ENCODE measurements at places on chromosomes 16 and 17.
A peak's percentile ranks its signal among the peaks of the same experiment; 100 is the strongest.

DNA sequence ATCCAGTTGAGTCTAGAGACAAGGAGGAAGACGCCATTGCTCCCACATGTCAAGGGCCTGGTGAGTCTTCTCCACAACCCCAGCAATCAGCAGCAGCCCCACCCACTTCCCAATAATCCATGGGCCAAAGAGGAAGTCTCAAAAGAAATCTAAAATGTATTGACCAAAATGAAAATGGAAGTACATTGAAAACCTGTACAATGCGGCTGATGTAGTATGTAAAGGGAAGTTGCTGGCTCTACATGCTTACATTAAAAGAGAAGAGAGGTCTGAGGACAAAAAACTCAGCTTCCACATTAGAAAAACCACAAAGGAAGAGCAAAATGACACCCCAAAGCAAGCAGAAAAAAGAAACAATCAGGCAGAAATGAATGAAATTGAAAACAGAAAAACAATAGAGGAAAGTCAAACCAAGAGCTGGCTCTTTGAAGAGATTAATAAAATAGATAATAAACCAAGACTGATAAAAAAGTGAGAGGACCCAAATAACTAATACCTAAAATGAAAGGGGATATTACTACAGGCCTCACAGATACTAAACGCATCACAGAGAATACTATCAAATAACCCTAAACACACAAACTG is 100.6 kb upstream of the METRNL start:
- DNase-seq = no peak

GRCh38 chr16:85187447-85187846 is 75.2 kb upstream of the CIBAR2 start:
- no peak for DNase-seq

- no peak for DNase-seq
Measured at GRCh38 chr17:40452216-40452787, 9.1 kb downstream of the IGFBP4 start.

DNA sequence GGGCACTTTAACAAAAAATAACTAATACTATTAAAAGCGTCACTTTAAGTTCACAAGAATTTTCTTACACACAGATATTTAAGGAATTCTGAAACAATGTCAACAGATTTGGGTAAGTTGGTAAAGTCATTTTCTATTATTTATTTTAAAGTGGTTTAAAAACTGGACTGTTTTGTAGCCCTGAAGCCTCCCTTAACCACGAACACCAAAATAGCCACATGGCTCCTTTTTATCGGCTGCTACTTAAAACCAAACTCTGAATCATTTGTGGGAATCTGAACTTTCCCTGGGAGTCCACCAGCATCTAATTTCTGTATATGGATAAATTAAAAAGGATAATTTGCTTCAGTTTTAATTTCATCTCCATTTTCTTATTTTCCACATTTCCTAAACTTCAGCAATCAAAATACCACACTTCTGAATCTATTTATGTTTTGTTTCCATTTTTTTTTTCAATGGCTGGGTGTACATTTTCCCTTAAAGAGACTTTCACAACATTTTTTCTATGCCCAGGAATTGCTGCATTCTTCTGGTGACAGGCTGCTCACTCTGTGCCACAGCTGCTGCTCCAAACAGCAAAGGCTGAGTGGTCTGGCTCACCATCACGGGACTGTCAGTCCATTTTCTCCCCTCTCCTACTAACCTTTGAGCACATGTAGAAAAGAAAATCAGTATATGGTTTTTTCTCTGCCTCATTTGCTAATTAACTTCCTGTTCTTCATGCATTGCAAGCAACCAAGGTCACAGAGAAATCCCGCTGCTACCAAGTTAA is 255.5 kb upstream of the KCNJ16 start:
- DNase-seq = no peak

- DNase-seq = no peak
Measured at GRCh38 chr17:43051969-43052368, 26.9 kb downstream of the RND2 start.

DNA sequence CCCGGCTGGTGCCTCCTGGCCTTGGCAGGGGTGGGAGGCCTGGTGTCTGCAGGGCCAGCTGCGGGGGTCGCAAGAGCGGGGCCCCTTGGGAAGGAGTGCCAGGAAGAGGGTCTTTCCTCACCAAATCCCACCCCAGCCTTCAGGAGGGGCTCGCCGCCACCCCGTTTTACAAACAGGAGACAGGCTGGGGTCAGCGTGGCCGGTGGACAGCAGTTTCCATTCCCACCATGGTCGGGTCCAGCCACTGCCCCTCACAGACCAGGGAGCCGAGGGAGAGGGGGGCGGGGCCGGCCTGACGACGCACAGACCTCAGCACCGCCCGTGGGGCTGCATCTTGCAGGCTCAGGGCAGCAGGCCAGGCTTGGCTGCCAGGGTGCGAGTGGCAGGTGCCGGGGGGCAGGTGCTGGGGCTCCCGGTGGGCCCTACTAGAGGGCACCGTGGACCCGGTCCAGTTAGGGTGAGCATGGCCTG is 7.6 kb downstream of the CBFA2T3 start:
- no peak for DNase-seq

DNA sequence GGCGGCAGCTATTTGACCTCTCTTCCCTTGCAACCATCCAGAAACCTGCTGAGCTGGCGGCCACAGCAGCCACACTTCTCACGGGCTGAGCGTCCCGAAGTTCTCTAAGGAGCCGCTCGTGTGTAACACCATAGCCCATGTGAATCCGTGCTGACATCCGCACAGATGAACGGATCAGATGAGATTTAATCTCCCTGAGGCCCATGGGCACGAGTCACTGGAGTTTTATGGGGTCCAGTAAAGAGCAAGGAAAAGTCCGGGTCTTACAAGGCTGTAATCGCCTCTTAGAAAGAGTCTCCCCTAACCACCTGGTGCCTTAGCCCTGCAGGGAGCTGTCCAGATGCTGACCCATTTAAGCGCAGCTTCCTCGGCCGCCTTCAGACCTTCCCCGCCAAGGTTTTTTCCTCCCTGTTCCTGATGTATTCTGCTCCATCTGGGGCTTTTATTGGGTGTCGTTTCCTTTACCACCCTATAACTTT is 5.5 kb upstream of the CACNG5 start:
- no peak for DNase-seq

DNA sequence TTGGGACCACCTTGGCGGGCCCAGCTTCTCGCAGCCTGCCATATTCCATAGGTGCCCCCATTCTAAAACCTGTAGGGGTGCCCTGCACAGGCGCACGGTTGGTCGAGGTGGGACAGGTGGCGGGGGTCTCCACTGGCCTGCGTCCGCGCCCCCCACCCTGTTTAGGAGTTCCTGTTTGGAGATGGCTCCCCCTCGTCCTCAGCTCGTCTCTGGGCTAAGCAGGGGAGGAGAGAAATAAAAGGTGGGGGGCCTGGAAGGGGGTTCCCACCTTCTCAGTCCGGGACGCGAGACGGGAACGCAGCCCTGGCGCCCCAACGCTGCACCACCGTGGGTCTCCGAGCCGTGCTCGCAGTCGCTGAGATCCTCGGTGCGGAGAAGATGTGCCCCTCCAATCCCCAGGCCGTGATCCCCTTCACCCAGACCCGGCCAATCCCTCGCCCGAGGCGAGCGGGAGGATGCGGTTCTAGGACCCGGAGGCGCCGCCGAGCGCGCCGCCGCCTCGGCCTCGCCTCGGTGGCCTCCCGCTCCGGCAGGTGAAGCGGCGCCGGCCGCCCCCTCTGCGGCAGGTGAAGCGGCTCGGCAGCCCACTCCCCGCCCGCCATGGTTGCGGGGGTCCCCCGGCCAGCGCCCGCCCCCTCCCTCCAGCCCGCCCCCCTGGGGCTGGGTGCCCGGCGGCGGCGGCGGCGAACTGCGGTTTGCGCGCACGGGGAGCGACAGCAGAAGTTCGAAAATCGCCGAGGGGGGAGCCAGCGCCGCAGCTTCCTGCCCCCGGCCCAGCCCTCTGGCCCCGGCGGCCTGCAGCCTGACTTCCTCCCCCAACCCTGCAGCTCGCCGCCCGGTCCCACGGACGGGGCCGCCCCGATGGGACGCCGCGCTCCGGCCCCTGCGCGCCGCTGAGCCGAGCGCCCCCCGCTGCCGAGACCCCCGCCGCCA is at the start of gene FMNL1:
Gene FMNL1 (plus strand): TSS at position 805 of the 933 bp plus-strand sequence. CDS start 240 bp downstream, outside the sequence.
- peak; percentile 45 for DNase-seq

- no peak for DNase-seq
Measured at GRCh38 chr17:74807441-74807840, 31.3 kb upstream of the NAT9 start.

- DNase-seq = no peak
Measured at GRCh38 chr16:85259115-85259831, 147.0 kb upstream of the CIBAR2 start.

DNA sequence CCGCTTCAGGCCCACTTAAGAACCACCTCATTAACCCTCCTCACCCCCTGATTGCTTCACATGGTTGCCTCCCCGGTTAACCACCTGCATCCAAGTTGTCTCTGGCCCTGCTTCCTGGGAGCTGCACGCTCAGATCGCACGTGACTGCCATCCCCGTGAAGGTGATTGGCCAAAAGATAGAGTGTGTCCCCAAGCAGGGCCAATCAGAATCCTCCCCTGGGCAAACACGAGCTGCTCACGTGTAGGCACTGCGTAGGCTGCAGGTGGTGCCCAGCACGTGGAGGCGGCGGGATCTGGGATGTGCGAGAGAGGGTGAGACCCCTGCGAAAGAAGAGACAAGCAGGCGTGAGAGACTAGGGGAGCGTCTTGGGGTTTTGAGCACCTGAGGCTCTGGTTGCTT is 111.8 kb upstream of the CRHR1 start:
- DNase-seq = no peak

GRCh38 chr16:12489357-12489990 is 314.2 kb downstream of the CPPED1 start:
- DNase-seq = no peak

DNA sequence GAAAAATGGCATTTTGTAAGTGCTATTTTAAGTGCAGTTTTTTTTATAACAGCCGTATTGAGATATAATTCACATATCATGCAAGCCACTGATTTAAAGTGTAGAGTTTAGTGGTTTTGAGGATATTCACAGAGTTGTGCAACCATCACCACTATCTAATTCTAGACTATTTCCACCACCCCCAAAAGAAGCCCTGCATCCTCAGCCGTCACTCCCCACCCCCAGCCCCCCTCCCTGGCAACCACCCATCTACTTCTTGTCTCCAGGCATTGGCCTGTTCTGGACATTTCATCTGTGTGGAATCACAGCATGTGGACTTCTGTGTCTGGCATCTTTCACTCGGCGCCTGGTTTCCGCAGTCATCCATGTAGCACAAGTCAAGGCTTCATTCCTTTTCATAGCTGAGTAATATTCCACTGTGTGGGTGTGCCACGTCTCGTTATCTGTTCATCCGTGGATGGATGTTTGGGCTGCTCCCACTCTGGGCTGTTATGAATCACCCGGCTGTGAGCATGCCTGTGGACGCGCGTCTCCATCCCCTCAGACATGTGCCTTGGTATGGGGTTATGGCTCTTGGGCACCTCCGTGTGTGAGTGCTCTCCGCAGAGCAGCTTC is 138.4 kb upstream of the CIBAR2 start:
- no peak for DNase-seq

DNA sequence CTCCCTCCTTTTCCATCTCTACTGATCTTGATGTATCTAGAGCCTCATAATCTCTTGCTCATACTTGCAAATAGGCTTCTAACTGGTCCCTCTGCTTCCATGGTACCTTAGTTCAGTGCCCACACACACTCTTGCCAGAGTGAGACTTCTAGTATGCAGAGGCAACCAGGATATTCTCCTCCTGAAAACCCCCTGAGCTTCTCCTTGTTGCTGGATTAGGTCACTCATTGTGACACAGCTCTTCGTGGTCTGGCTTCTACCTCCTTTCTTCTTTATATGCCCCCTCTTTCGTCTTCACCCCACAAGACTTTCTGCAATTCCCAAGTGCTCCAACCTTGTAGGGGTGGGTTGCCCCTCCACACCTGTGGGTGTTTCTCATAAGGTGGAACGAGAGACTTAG is 2.5 kb upstream of the FAM20A start:
- DNase-seq = no peak

GRCh38 chr16:83458612-83459011 is 349.2 kb upstream of the HSBP1 start:
- no peak for DNase-seq

- DNase-seq = no peak
Measured at GRCh38 chr16:49332589-49333258, 40.9 kb upstream of the C16orf78 start.

DNA sequence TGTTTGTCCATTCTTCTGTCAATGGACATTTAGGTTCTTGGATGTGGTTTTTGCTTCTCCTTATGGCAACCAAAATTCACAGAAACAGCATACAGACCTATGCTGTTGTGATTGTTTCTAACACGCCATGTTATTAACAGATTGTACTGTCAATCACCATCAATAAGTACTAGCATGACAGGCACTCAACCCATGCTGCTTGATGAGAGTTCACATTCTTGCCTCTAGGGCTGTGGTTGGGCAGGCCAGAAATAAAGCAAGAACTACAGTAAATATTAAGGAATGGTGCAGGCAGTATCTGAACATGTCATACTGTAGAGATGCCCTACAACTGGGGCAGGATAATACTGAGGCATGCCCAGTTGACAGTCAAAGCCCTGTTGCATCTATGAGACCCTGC is 171.2 kb upstream of the ZFHX3 start:
- no peak for DNase-seq

DNA sequence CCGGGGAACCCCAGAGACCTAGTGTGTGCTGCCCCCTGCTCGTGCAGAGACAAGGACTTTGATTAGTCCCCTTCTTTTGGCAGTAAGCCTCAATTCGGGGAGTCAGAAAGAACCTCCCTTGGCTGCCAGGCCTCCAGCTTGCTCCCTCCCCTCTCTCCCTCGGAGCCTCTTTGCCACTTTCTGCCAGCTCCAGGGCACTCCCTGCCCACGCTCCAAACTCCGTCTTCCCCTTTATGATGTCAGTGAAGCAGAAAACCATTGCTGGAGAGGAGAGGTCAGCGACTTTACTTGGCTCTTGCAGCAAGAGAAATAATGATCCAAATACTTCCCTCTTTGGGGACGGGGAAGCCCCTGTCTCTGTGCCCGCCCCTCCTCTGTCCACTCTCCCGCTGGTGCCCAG is 28.1 kb downstream of the TTYH2 start:
- DNase-seq = no peak

DNA sequence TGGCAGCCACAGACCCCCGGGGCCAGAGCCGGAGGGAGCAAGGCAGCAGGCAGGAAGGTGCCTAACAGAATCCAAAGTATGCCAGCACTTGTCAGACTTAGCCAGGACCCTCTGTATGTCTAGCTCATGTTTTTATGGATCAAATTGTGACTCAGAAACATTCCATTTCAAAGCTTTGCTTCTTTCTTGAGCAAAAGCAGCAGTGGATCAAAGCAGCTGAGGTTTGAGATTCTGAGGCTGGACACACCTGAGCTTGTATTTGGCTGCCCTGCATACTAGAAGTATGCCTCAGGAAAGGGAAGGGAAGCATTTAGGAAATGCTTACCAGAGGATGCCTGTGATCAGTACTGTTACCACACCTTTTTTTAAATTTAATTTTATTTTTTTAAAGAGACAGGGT is 5.7 kb upstream of the MYO1C start:
- DNase-seq = no peak

Measured in stimulated activated CD4-positive, alpha-beta T cell treated with anti-CD3 and anti-CD28 coated beads, Interleukin-1b, Interleukin-23, amount 100 ng/mL, for 24 hours (primary cell).